Cardiac fibroblast (primary cell): ENCODE measurements at places on chromosomes 4 and X.

- DNase-seq = peak; percentile 83
These were observed 24.4 kb upstream of the CORIN start for GRCh38 chr4:47862297-47862696.

DNA sequence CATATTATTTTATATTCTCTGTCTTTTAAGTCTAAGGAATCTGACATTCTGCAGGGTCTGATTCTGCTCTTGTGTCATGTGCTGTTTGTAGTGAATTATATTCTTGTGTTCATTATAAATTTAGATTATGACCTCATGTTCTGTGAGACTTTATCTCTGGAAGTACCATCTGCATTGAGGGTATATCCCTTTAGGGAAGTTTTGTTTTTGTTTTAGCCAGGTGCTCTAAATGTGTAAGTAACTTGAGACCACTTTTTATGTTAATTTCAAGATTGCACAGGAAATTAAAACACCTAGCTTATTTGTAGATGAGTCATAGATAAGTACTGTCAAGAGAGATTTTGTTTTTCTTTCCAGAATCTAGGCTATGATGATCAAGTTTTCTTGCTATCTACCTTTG is 35.0 kb upstream of the DKK2 start:
- DNase-seq = no peak

GRCh38 chr4:82055156-82055555 is 318.6 kb downstream of the HNRNPD start:
- DNase-seq = no peak

GRCh38 chrX:24996096-24996709 is 19.6 kb downstream of the ARX start:
- no peak for DNase-seq

DNA sequence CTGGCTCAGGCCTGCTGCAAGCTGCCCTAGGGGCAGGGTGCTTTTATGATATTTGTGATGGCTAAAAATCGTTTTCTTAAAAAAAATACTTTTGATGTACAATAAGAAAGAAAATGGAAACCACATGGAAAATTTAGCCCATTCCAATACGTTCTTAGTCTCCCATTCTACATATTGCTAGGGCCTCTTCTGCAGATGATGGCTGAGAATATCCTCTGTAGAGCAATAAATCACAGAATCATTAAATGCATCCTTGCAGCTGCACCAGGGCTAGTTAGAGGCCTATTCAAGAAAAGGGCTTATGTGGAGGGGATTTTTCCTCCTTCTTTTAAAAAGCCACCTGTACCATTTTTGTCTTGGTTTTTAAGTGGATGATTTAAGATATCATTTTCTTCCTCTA is 97.6 kb upstream of the C1GALT1C1 start:
- DNase-seq = no peak

DNA sequence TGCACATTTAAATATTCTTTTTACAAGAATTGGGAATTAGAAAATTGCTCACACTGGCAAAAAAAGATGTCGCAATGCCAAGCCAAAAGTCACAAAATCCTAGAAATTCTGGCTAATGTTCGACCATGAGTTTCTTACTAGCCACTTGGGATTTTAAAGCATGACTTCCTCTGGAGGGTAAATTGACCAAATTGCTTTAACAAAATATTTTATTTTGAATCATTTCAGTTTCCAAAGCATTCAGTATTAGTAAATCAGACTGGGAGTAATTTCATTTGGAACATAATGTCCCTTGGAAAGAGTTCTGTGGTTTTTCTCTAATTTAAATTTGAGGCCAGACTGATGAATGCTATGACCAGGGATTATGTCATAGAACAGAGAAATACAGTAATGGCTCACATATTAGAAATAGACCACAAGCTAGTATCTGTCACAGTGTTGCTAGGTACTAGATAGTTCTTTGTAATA is 7.6 kb upstream of the CXCL5 start:
- peak; percentile 37 for DNase-seq

GRCh38 chr4:102667001-102667400 is 93.8 kb downstream of the MANBA start:
- no peak for DNase-seq

GRCh38 chr4:184972991-184973390 is 45.3 kb upstream of the HELT start:
- DNase-seq = no peak

GRCh38 chr4:8394061-8394519 is 46.4 kb downstream of the ACOX3 start:
- peak; percentile 34 for DNase-seq

GRCh38 chr4:53205970-53206369 is 159.9 kb downstream of the SCFD2 start:
- DNase-seq = peak; percentile 15

DNA sequence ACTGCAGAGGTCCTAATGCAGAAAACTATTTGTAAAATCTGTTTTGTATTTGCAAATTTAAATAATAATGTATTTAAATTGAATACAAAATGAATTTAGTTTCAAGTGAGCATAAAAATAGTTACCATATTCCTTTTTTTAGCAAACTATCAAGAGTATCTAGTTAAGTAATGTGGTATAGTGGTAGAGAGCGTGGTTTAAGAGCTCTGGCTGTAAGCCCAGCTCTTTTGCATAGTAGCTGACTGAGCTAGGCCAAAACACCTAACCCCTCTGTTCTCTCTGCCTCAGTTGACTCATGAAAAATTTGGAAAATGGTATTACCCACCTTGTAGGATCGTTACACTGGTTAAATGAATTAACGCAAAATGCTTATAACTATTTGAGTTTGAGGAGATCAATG is 18.1 kb upstream of the ADAD1 start:
- no peak for DNase-seq

DNA sequence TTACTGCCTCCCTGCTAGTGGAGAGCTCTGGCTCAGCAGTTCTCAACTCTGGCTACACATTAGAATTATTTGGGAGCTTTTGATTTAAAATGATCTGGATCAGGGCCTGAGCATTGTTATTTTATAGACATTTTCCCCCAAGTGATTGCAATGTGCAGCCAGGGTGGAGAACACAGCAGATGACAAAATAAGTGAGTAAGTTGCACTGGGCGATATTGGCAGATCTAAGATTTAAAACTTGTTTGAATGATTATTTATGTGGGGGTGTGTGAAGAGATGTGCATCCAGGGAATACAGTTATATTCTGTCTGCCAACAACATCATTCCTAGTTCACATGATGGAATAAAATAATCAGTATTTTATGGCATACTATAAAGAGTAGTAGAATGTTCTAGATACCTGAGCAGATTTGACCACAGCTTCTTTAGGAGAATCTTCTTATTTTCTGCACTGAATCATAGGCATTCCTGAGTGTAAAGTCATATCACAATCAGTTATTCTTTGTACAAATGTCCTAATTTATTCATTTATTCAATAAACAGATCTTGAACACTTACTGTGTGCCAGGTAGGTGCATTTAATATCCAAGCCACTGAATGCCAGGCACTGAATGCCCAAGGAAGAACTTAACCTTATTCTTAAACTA is 123.9 kb downstream of the UCHL1 start:
- DNase-seq = no peak

GRCh38 chrX:129634541-129634940 is 20.2 kb downstream of the APLN start:
- DNase-seq = no peak

GRCh38 chr4:81850701-81851100 is 379.0 kb upstream of the RASGEF1B start:
- no peak for DNase-seq

- no peak for DNase-seq
These were observed 13.4 kb downstream of the TRPC3 start for GRCh38 chr4:121938282-121939092.
